ENCODE measurements at places on chromosomes 5 and 9. TPM values are rescaled to one million over a fixed set of nuclear protein-coding genes. Genes with fewer than 3 reads are reported as not detected.

DNA sequence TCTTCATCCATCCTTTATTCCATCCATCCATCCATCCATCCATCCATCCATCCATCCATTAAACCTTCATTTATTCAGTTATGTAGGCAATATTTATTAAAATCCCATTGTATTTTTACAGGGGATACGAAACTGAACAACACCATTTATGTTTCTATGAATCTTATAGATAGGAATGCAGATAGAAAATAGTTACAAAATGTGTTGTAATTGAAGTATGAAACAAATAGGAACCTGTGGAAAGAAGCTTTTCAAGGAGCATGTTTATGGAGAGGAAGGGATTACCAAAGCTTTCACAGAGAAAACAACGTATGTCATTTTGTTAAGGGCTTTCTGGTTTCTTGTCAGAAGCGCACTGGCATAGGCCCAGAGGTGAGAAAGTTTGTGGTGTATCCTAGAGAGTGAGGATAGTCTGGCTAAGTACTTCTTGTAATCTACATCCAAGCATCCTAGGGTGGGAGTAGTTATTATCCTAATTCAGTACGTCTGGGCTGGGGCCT is 184.0 kb downstream of the CNTLN start:
- no peak for DNase-seq

- DNase-seq = no peak
Observed at GRCh38 chr9:34049630-34050384, 1.1 kb upstream of the UBAP2 start.

DNA sequence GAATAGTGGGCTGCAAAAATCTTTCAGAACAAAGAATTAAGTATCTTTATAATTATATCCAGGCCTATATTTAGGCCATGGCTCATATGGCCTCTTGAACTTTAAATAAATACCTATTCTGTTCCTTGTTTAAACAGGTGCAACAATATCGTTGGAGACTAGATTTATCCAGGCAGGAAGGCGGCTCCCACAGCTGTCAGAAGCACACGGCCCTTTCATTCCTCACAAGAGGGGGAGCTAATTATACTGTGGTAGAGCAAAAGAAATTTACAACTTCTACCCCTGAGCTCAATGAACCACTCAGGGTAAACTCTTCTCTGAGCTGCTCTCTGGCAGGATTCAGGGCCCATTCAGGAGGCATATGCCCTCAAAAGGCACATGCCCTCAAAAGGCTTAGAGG is 31.3 kb downstream of the TMEM174 start:
- no peak for DNase-seq

GRCh38 chr5:62649476-62650113 is 71.0 kb downstream of the LRRC70 start:
- no peak for DNase-seq

DNA sequence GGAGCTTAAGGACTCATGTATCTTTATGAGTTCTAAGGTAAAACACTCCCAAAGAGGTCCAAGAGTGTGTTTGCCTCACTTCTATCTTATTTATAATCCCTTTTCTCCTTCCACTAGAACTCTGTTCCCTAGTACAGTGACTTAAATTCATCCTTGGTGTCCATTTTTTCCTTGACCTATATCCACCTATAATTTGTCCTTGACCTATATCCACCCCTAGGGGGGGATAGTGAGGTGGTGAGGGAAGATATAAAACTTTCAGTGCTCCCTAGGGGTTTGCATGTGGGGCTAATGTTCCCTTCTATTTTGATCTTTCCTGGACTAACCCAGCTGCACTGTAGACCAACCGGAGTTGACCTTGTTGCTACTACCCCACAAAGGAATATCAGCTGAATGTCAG is 83.5 kb upstream of the GNAQ start:
- DNase-seq = no peak

Gene TOR2A
- 11.9 TPM for polyA plus RNA-seq

GRCh38 chr9:36560771-36561170 is 11.9 kb upstream of the MELK start:
- DNase-seq = no peak

Gene CDH6
- 89.6 TPM for polyA plus RNA-seq

Gene MRNIP
- polyA plus RNA-seq = 50.5 TPM

Gene DCAF10
- 43.7 TPM for polyA plus RNA-seq

DNA sequence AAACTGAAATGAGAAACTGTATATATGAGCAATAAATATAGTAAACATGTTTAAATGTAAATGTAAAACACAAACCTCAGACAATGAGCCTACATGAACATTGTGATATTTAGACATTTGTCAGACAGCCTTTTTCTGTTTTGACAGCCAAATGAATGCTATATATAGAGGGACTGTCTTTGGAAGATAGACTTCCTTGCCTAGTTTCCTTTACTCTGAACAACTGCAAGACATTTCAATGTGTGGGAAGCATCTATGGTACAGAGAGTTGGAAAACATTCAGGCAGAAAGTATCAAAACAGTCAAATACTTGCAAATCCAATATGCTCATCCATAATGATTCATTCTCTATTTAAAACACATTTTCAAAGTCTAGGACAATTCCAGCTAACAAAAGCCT is 31.7 kb upstream of the TUSC1 start:
- DNase-seq = no peak

GRCh38 chr5:151719228-151720000 is 32.7 kb upstream of the SPARC start:
- DNase-seq = no peak

DNA sequence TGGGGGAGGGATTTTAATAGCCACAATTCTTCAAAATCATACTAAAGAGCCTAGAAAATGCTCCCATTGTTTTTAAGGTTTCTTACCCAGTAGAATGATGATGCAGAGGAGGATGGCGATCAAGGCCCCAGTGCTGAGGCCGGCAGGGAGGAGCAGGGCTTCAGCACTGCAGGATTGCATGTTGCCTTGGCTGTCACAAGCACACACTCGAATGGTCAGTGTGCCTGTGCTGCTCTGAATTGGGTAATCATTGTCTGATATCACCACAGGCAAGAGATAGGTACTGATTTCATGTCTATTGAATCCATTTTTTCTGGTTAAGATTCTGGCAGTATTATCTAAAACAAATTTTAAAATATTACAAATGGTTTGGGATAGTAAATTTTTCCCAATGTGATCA is 153.3 kb downstream of the CDH10 start:
- DNase-seq = no peak

DNA sequence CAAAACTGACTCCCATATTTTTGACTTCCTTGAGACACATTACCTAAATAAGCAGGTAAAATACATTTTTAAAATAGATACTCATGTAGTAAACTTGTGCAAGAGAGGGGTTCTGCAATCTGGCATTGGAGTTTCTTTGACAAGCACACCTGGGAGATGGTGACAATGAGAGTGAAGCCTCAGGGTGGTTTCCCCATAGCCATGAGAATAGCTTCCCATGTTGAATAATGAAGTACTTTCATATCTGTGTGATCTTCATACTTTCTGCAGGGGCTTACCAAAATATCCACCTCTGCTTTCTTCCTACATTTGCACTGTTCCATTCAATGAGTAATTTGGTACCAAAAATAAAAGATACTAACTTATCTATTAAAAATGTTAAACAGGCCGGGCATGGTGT is 44.7 kb upstream of the VCAN start:
- DNase-seq = no peak

Gene ACTBL2
- polyA plus RNA-seq = not detected

Gene CD74
- polyA plus RNA-seq = 230 TPM

DNA sequence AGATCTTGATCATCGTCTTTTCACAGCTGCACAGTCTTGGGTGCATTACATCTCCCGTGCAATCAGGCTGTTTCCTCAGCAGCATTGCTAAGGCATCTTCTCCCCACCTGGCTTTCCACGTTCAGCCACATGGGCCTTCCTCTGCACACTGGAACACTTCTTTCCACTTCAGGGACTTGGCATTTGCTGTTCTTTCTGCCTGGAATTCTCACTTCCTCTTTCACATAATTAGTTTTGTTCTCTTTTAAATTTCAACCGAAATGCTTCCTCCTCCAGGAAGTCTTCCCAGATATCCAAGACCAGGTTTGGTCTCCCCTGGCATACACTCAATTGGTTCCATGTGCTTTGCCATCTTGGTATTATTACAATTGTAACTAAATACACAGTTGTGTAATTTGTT is 43.8 kb downstream of the WHRN start:
- DNase-seq = no peak

GRCh38 chr5:139638090-139638735 is 9.9 kb upstream of the CXXC5 start:
- no peak for DNase-seq

- no peak for DNase-seq
Observed at GRCh38 chr5:98941131-98941883, 12.5 kb upstream of the CHD1 start.

DNA sequence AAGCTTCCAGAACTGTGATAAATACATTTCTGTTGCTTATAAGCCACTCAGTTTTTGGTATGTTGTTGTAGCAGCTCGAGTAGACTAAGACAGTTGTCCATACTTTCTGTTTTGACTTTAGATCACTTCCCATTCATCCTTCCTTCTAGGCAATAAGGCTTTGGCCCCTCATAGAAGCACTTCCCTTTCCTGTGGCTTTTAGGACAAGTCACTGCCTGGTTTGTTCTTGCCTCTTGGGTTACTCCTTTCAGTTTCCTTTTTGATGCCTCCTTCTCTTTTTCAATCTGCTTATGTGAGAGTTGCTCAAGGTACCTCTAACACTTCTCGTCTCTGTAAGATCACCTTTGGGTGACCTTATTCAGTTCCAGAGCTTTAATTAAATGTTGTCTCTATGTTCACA is 72.4 kb upstream of the NTRK2 start:
- DNase-seq = no peak

Gene CSF2
- polyA plus RNA-seq = not detected

Gene NDFIP1
- polyA plus RNA-seq = 135 TPM

- DNase-seq = no peak
Observed at GRCh38 chr5:156191547-156191946, 135.4 kb upstream of the SGCD start.

DNA sequence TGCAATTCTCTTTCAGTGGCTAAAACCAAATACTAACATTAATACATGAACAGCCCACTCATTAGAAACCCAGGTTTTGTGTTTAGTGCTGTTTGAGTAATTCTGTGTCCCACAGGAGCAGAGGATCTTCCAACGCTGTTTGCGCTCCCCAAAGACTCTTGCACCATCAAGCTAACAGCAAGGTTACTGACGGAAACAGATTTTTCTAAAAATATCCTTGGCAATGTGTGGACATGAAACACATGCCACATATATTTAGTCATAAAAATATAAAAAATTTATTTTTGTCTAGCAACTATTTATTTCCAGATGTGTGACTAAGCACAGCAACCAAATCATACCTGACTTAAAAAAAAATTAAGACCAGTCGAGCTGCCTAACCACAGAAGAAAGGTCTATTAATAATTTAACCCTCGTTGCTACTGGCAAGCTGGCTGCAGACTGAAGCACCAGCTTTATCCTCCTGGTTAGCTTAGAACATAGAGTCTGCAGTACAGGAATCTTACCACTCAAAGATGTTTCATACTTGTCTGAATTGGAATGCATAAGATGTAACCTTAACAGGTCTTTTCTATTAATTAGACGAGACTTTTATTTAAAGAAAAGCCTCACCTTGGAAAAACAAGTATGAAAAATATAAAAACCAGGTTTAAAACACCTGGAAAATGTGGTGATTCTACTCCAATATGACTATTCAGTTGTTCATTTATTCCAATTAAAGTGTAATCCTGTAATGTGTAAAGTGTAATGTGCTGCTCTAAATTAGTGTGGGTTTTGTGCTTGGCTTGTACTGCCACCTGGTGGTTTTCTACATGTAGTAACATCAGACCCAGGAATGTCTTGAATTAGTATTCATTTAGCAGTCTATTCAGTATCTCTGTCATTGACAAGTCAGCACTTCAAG is 272.5 kb downstream of the EPB41L4A start:
- peak; percentile 77 for DNase-seq

GRCh38 chr9:135757356-135757755 is 55.4 kb downstream of the KCNT1 start:
- DNase-seq = peak; percentile 10

- no peak for DNase-seq
Observed at GRCh38 chr9:72579880-72580550, 58.6 kb downstream of the TMC1 start.

GRCh38 chr5:57878301-57878722 is 395.7 kb upstream of the ACTBL2 start:
- DNase-seq = no peak

- peak; percentile 56 for DNase-seq
Observed at GRCh38 chr9:94692601-94693000, 33.9 kb upstream of the AOPEP start.

Gene ATG10
- polyA plus RNA-seq = 15.4 TPM

GRCh38 chr5:146643776-146644175 is 127.8 kb upstream of the GPR151 start:
- DNase-seq = no peak

GRCh38 chr5:59746241-59746765 is 147.2 kb downstream of the PDE4D start:
- no peak for DNase-seq

DNA sequence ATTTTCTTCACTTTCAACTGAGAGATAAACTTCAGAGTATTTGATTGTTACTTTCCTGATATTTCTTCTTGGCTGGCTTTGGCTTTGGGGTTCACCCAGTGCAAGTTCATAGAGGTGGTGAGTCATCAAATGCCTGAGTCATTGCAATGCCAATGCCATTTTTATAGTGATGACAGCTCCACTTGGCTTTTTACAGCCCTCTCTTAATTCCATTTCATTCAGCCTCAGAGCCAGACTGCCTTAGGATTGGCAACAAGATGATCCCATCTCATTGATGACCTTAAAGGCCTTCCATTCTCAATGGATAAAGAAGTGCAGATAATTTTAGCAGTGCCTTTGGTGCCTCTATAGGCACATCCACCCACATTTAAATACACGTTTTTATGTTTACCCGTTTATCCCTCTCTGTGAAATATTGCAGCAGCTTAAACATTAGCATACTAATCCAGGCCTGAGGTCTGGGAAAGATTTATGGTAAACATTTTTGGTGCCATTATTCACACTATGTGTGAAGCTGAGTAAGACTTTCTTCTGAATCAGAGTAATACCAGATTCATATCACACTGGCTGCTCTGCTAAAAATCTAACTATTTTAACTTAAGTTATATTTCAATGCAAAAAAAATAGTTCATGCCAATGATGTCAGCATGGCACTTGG is 88.9 kb upstream of the TYRP1 start:
- no peak for DNase-seq

- DNase-seq = no peak
Observed at GRCh38 chr5:124742983-124743601, 3.3 kb downstream of the ZNF608 start.

DNA sequence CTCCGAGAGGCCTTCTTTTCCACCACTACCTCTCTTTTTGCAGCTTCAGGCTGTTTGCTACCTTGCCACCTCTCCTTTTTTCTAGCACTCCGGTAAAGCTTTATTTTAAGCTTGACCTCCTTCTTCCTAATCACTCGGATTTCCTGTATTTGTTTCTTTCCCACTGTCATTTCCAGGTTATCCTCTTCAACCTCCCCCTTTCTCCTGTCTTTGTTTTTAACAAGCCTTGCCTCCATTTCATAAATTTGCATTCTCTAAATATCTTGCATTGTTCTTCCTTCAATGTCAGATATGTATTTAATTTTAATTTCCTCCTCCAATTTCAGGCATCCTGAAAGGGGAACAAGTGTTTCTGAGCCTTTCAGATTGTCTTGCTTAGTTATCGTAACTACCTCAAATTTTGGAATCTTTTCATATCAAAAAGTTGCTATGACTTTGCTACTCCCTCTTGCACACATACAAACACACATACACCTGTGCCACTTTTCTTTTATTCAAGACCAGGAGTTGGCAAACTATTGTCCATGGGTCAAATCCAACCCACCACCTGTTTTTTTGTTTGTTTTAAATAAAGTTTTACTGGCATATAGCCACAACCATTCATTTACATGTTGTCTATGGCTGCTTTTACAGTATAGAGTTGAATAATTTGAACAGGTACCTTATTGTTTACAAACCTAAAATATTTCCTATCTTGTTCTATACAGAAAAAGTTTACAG is 22.7 kb downstream of the DPYSL3 start:
- no peak for DNase-seq

Gene FAT2
- polyA plus RNA-seq = 9.4 TPM

Data from left kidney (tissue), 8 donors.